Osteoblast (primary cell): ENCODE measurements at places on chromosomes 13 and 19.
A peak's percentile ranks its signal among the peaks of the same experiment; 100 is the strongest.

GRCh38 chr19:10729411-10729810 lies 11.5 kb downstream of the DNM2 start:
- no peak for DNase-seq

DNA sequence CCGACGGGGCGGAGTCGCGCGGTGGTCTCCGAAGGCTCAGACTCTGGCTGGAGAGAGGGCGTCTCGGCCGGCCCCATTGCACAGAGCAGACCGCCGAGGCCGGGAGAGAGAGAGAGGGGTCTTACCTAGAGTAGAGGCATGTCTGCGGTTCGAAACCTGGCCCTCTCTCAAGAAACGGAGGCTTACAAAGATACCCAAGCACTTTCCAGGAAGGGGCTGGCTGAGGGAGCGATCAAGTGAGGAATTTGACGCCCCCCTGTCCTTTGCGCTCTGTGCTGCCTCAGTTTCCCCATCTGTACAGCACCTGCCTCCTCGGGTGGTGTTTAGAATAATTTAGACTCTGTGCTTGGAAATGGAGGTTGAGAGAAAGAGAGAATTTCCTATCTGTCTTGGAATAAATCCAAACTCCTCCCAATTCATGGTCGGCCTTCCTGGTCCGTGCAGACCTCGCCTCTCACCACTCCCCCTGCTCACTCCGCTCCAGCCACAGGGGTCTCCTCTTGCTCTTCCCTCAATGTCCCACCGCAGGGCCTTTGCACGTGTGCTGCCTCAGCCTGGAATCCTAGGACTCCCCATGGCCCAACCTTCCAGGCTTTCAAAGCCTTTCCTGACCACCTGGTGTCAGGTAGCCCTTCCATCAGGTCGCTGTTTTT lies 658 bp upstream of the ISOC2 start:
- no peak for DNase-seq

DNA sequence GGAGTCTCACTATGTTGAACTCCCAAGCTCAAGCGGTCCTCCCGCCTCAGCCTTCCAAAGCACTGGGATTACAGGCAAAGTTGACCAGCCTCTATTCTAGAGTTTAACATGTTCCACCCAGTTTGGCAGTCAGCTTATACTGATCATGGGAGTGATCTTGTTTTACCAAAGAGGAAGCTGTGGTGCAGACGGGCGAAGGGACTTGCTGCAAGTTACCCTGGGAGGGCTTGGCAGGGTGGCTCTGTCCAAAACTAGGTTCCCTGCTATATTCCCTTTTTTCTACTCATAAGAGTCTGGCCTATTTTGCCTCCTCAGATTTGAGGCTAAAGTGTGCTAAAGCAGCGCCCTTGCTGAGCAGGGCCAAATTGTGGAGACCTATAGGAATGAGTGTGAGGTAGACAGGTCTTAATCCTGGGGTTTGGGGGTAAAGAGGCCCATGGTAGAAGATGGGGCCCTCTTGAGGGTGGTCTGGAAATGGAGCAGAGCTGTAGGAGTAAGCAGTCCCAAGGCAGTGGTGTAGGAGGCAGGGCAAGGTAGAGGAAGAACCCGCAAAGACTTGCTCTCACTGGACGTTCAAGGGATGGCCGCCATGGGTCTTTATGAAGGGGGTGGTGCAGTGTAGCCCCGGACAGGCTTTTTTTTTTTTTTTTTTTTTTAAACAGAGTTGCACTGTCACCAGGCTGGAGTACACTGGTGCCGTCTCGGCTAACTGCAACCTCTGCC lies 3.3 kb downstream of the RPS19 start:
- no peak for DNase-seq

DNA sequence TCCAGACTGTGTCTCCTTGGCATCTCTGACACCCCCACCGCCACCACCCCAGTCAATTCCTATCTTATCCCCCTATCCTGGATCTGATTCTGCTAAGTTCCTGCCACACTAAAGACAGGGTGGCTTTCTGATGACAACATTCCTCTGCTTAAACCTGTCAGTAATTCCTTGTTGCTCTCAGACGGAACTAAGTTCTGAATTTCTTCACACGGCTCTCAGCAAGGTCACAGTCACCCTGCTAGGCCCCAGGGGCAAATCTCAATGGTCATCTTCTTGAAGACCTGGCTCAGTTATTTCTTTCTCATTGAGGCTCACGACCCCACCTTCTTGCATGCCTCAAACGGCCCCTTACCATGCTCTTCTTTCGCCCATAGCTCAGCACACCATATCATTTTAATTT lies 7.6 kb downstream of the ALOX5AP start:
- DNase-seq: no peak

GRCh38 chr19:4199699-4200293 lies 17.3 kb downstream of the ANKRD24 start:
- DNase-seq: peak; percentile 42

DNA sequence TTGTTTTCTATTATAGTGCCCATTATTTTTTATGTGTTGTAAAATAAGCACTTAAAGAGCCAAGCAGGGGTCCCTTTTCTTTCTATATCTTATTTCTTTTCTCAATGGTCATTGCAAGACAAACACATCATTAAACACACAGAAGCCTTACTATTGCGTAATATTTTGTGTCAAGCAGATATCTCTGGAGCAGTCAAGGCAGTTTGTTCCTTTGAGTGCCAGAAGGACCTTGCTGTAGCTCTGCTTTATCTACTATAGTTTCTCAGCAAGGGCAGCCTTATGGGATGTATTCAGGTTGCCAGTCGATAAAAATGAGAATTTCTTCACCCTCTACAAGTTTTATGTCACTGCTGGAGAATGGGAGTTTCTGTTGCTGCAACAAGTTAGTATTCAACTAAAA lies 319.3 kb downstream of the TDRD3 start:
- DNase-seq: no peak

GRCh38 chr19:2087621-2088100 lies 8.5 kb downstream of the MOB3A start:
- peak; percentile 46 for DNase-seq

DNA sequence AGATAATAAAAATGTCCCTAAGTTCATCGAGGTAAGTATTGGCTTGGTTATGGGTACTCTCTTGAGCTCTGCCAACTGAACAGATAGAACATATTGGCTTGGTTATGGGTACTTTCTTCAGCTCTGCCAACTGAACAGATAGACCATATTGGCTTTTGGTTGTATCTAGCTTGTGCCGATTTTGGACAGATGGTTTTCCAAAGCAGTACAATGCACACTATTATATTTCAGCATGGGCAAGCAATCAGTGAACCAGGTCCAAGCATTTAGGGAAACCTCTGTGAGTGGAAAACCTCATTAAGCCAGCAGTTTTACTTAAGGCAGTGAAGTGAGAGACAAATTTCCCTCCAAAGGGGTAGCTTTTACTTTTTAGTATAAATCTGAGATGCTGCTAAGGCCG lies 1440.5 kb upstream of the SPRY2 start:
- DNase-seq: no peak

GRCh38 chr13:111322916-111323331 lies 2.5 kb downstream of the TEX29 start:
- DNase-seq: no peak

DNA sequence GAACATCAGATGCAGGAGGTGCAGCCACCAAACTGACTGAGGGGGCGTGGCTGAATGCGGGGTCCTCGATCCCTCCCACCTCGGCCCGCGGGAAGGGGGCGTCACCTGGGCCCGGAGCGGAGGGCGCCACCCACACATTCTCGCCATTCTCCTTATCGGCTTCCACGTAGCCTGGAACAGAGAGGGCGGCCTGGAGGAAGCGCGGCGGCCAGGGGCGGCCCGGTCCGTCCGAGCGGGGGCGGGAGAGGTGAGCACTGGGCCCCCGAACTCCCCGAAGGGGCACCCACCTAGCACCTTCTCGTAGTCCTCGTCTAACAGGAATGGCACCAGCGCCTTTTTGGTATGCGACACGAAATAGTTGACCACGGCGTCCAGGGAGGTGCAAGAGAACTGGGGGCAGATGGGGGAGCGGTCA lies 11.8 kb downstream of the STAP2 start:
- no peak for DNase-seq

- DNase-seq: no peak
Measured at GRCh38 chr13:30255696-30256095, 51.7 kb downstream of the KATNAL1 start.

DNA sequence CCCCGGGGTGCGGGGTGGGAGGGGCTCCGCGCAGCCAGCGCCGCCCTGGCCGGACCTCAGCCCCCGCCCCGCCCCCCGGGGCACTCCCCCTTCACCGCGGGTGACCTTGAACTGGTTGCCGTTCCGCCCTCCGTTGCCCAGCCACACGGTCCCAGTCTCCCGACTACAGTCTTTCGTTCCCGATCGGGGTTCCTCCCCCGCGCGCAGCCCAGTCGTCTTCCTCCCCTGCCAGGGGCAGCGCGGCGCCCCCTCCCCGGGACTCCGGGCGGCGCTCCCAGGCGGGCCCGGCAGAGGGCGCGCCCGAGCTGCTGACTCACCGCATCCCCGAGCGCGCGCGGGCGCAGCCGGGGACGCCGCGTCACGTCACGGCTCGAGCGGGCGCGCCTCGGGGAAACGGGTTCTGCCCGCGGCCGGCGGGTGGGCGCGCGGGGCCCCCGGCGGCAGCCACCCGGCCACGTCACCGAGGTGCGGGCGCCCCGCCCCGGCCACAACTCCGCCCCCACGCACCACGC lies 459 bp downstream of the MIDN start:
- DNase-seq: peak; percentile 99

GRCh38 chr13:58946274-58946673 lies 1217.5 kb downstream of the DIAPH3 start:
- DNase-seq: no peak

DNA sequence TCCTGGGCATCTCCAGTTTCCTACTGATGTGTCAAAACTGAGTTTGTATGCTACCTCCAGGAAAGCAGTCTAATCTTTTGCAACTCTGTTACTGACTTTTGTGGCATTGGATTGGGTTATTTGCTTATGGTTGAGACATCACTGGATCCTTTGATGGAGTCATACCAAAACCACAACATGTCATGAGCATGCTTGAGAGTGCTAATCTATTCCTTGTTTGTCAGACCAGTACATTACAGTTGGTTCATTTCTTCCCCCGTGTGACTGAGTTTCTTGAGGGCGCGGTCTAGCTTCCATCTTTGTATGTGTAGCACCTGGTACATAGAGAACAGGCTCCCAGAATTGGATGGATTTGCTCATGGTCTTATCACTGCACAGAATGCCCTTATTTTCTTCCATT lies 43.2 kb downstream of the SUGT1 start:
- DNase-seq: peak; percentile 26

DNA sequence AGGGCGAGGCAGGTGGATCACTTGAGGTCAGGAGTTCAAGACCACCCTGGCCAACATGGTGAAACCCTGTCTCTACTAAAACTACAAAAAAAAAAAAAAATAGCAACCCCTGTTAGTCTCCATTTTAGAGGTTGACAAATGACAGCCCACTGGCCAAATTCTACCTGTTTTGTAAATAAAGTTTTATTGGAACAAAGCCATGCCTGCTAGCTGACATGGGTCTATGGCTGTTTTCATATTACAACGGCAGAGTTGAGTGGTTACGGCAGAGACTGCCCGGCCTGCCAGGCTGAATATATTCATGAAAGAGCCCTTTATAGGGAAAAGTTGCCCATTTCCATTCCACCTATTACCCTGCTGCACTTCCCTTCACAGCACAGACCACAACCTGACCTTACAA lies 103.3 kb downstream of the ZNF557 start:
- DNase-seq: no peak

DNA sequence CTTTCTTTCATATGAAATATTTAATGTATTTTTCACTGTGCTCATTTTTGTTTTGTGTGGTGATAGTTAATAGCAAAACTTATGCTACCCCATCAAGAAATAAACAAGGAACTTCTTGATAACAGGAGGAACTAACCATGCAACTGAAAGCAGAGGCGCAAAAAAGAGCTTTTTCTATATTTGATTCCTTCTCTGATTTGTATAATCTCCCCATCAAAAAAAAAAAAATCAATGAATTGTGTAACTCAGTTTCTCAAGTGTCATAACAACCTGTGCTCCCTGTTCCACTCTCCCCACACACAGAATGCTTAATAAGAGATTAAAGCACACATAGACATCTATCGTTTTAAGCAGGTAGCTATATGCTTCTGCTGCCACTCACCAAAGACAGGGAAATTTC lies 67.3 kb upstream of the MED4 start:
- DNase-seq: no peak

DNA sequence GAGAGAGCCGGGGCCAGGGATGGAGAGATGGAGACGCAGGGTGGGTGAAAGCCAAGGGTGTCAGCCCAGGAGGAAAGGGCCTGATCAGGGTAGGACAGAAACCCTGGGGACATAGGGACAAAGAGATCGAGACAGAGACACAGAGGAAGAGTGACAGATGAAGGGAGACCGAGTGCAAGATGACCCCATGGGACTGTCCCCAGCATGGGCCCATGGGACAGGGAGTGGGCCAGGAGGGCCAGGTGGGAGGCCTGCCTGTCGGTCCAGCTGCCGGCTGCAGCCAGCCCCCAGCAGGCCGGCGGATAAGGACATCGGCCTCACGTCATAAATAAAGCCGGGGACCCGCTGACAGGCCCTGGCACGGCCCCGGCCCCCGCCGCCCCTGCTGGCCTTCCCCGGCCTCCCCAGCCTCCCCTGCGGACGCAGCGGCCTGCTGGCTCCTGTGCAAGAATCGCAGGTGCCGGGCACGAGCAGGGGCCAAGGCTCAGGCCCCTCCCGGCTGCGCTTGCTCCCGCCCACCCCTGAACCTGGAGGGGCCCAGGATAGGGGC lies 6.3 kb downstream of the REX1BD start:
- DNase-seq: peak; percentile 88

DNA sequence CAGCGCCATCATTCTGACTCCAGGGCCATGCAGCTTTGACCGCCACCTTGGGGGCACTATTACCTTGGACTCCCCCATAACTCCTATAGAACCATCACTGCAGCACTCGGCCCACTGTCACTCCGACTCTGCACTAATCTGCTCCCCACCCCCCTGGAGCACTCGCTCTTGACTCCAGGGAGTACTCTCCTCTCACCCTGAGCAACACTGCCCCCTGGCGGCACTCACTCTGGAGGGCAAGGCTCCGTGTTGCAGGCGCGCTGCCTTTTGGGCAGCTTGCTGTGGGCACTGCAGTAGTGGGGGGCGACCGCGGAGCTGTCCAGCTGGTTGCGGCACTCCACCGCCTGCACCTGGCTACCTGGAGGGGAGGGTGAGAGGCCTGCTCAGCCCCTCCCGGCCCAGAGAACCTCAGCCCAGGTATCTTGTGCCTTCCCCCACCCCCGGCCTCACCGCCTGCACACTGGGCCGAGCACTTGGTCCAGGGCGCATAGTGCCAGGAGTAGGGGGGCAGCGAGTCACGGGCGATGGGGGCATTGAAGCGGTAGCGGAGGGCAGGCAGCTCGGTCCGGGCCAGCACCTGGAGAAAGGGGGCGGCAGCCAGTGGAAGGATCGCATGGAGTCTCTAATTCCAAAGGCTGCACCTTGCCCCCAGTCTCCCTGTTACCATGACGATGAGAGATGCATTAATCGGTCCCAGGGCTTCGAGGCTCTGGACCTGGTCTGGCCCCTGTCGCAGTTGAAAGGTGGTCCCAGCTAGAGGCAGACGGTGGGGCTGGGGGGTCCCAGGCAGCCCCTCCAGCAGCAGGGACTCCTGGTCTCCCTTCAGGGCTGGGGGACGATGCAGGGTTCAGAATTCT lies 8.9 kb upstream of the MYO1F start:
- DNase-seq: peak; percentile 87
